ENCODE measurements at places on chromosomes 5 and 9.

DNA sequence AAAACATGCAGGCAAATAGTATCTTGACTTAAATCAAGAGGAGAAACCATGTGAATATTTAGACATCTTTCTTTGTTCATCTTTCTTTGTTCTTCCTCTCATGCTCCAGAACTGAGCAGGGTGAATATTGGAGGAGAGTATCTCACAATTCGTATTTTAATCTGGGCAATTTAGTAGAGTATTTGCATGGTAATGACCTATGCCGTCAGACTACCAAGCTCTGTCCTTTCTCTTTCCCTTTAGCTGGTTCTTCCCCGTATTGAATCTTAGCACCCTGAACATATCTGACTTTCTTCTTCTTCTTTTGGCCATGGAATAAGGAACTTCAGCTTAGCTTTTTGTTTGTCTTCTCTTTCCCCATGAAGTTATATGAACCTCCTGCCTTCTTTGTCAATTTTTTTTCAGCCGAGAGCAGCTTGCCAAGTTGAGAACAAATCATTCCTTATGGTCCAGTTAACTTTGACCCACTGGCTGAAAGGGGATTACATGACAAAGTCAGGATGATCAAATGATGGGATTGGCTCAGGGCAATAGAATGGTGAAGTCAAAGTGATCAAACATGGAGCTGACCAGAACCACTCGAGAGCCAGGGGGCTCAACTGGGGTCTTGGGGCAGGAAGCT is 95.8 kb downstream of the DAPK1 start:
- DNase-seq, result no peak

GRCh38 chr9:82613498-82613897 is 449.4 kb downstream of the RASEF start:
- no peak for DNase-seq

- no peak for DNase-seq
Measured at GRCh38 chr5:5288201-5288600, 134.3 kb upstream of the ICE1 start.

DNA sequence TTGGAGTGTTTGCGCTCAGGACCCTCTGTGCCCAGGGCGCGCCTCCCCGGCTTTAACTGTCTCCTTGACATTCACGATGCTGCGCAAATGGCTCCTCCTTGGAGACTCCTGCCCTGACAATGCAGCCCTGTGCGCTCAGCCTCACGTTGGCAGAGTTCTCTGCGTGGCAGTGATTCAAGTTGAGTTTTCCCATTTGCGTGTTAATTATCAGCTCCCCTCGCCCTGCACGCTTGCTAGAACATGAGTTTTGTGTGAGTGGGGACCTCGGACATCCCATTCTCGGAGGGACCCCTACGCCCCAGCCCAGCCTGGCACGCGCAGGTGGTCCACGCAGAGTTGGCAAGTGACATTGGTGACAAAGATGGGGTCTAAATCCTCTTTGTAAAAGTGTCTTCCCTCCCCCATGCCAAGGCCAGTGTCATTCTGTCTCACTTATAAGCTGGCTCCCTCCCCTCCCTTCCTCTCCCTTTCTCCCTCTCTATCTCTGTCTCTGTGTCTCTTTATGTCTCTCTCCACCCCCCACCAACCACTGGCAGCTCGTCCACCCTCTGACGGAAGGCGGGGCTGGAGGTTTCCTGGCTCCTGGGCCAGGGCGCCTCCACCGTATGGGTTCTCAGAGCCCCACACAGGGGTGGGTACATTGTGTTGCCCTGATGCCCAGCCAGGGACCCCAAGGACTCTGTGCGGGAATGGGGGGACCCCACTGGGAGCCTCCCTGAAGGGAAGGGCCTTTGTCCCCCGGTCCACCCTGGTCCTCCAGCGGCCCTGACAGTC is 169.3 kb downstream of the OLFM1 start:
- no peak for DNase-seq

- DNase-seq, result no peak
Measured at GRCh38 chr9:113633782-113634595, 170.5 kb downstream of the RGS3 start.
